ENCODE measurements at places on chromosomes 3 and 15.

DNA sequence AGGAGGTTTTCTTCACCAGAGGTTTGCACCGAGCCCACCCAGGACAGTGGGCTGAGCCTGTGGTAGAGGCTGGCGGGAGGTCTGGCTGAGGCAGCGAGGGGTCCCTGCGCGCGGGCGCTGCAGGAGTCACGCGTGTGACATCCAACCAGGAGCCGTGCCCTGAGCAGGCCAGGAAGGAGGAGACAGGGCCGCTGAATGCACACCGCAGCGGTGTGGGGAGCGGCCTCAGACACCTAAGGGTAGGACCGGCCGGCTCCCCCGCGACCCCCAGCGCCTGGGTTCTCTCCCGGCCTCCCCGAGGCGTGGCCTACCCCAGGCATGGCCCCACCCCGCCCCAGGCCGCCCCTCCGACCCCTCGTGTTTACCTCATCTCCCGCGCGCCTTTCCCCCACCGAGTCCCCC is 412 bp downstream of the SLC41A3 start:
- DNase-seq, result no peak

DNA sequence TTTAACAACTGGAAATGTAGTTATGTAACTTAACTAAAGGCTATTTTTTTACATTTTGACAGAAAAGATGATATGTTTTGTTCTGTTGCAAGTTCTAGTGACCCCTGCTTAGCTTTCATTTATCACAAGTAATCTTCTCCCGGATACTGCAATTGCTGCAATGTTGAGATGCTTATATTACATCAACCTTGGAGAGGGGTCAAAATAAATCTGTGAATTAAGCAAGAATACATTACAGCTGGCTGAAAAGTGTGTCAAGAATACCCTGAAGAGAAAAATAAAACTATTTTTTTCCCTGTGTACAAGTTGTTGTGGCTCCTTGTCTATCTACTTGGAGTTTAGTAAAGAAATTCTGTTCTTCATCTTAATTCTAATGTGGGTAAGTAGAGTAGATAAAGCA is 232.1 kb upstream of the GOLIM4 start:
- DNase-seq, result no peak

- DNase-seq, result no peak
These were observed 64.0 kb upstream of the CPOX start for GRCh38 chr3:98657457-98657856.

GRCh38 chr15:61315471-61315870 is 86.4 kb upstream of the RORA start:
- no peak for DNase-seq

GRCh38 chr15:75834021-75834420 is 9.2 kb upstream of the UBE2Q2 start:
- DNase-seq, result no peak

- DNase-seq, result no peak
These were observed 692 bp downstream of the STT3B start for GRCh38 chr3:31533169-31534064.

GRCh38 chr3:127691974-127692373 is 19.2 kb downstream of the ABTB1 start:
- DNase-seq, result no peak

- no peak for DNase-seq
These were observed 631 bp downstream of the UBR1 start for GRCh38 chr15:43105077-43105736.

GRCh38 chr15:61828008-61828407 is 232.2 kb downstream of the VPS13C start:
- no peak for DNase-seq

DNA sequence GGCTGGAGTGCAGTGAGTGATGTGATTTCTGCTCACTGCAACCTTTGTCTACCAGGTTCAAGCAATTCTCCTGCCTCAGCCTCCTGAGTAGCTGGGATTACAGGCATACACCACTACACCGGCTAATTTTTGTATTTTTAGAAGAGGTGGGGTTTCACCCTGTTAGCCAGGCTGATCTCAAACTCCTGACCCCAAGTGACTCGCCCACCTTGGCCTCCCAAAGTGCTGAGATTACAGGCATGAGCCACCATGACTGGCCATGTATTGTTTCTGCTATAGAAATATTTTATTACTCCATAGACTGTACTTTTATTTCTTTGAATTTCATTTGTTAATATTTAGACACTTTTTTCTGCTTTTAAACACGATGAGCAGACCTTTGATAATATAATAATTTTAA is 60.4 kb downstream of the GTF2E1 start:
- DNase-seq, result no peak

GRCh38 chr3:127732303-127732702 is 59.6 kb downstream of the ABTB1 start:
- no peak for DNase-seq

DNA sequence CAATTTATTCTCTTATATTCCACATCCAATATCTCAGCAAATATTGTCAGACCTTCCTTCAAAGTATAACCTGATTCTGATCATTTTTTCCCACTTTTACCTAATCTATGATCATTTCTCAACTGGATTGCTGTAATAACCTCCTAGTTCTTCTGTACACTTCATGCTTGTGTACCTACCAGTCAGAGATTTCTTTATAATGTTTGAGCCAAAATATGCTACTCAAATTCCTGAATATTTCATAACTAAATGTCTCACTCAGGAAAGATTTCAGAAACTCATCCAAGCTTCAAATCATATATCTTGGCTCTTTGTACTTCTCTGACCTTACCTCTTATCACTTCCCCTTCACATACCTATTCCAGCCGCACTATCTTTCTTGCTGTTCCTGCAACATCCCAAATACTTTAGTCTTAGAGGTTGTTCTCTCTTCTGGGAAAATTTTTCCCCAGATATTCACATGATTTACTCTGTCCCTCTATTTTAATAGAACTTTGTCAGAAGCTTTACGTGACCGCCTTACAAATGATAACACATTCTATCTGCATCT is 20.0 kb downstream of the BCHE start:
- no peak for DNase-seq

- DNase-seq, result no peak
These were observed 38.7 kb upstream of the CSPG5 start for GRCh38 chr3:47617086-47618010.

GRCh38 chr3:4864503-4864902 is 114.7 kb upstream of the BHLHE40 start:
- no peak for DNase-seq

DNA sequence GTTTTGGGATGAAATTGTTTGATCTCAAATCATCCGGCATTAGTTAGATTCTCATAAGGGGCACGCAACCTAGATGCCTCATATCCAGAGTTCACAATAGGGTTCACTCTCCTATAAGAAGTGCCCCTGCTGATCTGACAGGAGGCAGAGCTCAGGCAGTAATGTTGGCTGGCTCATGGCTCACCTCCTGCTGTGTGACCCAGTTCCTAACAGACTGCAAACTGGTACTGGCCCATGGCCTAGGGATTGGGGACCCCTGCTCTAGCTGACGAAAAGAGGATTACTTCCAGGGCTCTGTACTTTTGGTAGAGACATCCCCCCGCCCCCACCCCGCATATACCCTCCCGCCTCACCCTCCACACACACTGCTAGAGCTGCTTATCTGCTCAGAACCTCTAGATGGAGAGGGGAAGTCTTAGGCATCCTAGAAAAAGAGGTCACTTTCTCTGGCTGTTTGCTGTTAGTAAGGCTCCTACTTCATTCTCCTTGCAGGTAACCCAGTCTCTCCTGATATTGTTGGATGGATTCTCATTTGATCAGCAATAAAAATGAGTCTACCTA is 923.1 kb downstream of the CADM2 start:
- no peak for DNase-seq

GRCh38 chr3:31219131-31219843 is 313.4 kb upstream of the STT3B start:
- no peak for DNase-seq

GRCh38 chr3:7728566-7729519 is 772.8 kb upstream of the LMCD1 start:
- no peak for DNase-seq

- DNase-seq, result no peak
These were observed 13.0 kb downstream of the EFCC1 start for GRCh38 chr3:129014148-129014547.

GRCh38 chr15:90022345-90022744 is 21.2 kb downstream of the ZNF710 start:
- no peak for DNase-seq

DNA sequence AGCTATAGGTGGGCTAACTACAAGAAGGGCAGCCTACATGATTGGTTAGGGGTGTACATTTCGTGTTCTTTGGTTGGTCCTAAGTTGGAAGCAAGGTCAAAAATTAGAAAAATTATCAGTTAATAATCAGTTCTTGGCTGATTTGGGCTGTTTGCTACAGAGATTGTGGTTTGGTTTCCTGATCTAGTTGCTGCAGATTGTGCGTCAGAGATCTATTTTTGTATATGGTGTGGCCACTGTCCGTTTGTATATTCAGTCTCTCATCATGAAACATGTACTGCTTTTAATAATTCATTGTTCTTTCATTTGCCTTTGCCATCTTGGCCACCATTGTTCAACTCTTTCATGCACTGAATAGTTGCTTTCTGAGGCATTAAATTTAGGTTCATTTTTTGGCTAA is 80.9 kb downstream of the LRRC3B start:
- no peak for DNase-seq

DNA sequence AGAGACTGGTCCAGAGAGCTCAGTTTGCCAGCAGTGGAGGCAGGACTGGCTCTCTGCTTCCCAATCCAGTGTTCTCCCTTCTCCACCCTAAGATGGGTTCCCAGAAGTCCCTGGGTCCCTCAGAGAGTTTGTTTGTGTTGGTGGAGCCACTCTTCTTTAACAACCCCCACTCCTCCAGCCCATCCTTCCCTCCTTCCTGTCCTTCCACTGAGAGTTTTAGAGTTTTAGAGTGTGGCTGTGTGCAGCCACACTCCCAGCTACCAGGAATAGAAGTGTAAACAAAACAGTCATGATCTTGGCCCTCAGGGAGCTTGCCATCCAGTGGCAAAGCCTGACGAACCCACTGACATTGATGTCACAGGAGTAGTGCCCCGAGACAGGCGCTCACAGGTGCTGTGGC is 12.5 kb upstream of the FBLN2 start:
- no peak for DNase-seq

DNA sequence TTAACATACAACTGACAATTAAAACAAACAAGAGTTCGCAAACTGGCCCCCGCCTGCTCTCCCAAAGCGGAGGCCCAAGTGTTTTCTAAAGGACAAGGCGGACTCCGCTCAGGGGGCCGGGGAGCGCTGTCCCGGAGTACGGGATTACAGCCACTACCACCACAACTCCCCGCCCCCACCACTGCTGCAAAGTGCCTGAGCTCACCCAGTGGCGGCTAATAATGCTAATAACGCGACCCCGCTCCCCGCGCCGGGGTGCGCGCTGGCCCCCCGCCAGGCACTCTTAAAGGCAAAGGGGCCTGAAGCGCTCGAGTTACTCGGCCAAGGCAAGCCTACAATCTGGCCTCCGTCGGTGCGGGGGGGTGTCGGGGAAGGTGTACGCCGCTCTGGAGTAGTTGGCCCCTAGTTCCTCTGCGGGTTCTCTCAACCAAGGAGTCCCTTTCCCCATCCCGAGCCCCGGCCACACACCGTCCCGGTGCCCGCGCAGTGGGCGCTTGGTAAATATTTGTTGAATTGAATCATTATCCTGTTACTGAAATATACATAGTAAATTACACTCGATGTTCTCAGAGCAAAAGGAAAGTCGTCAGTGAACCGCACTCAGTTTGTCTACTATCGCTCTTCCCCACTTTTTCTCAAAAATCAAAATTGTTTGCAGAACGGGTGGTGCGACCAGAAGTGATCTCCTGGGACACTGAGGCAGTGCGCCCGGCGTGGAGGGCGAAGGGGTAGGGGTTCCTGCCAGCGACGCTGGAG is 827 bp downstream of the WNT5A start:
- DNase-seq, result peak; percentile 36

DNA sequence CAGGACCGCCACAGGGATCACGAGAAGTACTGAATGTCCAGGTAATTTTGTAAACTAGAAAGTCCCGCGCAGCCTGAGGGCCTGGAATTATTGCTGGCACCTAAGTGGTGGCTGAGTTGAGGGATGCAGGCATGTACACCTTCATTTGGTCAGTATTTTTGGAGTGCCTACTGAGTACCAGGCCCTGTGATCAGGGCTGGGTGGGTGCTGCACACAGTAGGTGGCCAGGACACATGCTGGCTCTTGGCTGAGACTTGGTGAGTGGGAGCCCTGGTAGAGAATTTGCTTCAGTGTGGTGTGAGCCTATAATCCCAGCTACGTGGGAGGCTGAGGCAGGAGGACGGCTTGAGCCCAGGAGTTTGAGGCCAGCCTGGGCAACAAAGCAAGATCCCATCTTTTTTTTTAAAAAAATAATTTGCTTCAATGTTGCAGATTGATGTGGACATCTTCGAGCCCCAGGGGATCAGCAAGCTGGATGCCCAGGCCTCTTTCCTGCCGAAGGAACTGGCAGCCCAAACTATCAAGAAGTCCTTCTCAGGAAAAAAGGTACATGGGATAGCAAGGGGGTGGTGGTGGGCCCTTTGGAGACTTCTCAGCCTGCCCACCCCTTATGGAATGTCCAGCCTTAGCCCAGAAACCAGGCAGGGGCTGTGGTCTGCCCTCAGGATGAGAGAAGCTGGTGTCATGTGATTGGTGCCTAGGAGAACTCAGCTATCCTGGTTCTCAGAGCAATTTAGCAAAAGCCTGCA is 2.6 kb downstream of the ITIH1 start:
- DNase-seq, result no peak

- DNase-seq, result no peak
These were observed 601.7 kb upstream of the AGTR1 start for GRCh38 chr3:148095962-148096361.

GRCh38 chr15:79918278-79918677 is 21.5 kb upstream of the MTHFS start:
- DNase-seq, result no peak

DNA sequence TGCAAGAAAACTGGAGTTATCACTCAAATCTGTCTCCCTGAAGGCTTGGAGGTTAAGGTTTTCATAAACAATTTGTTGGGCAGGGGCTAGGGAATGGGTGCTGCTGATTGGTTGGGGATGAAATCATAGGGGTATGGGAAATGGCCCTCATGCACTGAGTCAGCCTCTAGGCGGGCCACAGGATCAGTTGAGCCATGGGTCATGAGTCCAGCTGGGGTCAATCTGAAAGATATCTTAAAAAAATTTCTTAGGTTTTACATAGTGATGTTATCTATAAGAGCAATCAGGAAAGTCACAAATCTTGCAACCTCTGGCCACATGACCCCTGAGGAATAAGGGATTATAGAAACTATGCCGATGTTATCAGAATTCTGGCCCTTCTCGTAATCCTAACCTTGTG is 491.7 kb downstream of the ZIC1 start:
- no peak for DNase-seq

- DNase-seq, result no peak
These were observed 144.2 kb upstream of the ANKRD28 start for GRCh38 chr3:15941958-15942357.
